Stimulated activated CD4-positive, alpha-beta T cell treated with anti-CD3 and anti-CD28 coated beads, Interleukin-2, amount 100 ng/mL, for 48 hours (primary cell): ENCODE measurements at places on chromosomes 6 and 20.
A peak's percentile ranks its signal among the peaks of the same experiment; 100 is the strongest.

- no peak for DNase-seq
These were observed 14.0 kb downstream of the MRPS18A start for GRCh38 chr6:43673444-43674084.

- DNase-seq = no peak
These were observed 1.2 kb downstream of the IFNGR1 start for GRCh38 chr6:137217801-137218472.

GRCh38 chr6:140253096-140253495 lies 878.6 kb upstream of the CITED2 start:
- DNase-seq = no peak

GRCh38 chr6:10315034-10315433 lies 99.8 kb downstream of the TFAP2A start:
- no peak for DNase-seq

GRCh38 chr6:105199711-105200110 lies 19.9 kb upstream of the POPDC3 start:
- no peak for DNase-seq

DNA sequence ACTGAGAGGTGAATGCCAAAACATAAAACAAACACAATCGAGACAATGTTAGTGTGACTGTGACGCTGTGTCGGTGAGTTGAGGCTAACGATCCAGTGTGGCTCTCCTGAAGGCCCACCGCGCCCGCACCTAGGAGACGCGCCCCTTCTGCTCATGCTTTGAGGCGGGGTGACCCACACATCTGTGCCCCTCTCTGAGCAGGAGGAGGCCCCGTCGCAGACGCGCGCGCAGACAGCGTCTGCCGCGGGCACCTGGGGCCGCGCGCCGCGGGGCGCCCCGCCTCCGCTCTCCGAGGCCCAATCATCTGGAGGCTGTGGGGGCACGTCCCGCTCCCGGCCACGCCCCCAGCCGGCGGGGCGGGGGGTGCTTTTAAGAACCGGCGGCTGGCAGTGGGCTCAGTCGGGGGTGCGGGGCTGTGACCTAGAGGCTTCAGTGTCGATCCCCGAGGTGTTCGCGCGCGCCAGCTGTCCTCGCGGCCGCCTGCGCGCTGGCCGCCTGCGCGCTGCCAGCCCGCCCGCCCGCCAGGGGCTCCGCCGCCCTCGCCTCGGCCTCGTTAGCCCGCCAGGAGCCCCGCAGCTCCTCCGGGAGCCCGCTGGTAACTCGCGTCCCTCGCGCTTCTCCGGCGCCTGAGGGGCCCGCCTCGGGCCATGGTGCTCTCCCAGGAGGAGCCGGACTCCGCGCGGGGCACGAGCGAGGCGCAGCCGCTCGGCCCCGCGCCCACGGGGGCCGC lies at the start of gene SLC16A10:
TSS of gene SLC16A10 (plus strand) at position 398 of the 730 bp plus-strand sequence. CDS start at position 648, 250 bp downstream.
- peak; percentile 54 for DNase-seq

DNA sequence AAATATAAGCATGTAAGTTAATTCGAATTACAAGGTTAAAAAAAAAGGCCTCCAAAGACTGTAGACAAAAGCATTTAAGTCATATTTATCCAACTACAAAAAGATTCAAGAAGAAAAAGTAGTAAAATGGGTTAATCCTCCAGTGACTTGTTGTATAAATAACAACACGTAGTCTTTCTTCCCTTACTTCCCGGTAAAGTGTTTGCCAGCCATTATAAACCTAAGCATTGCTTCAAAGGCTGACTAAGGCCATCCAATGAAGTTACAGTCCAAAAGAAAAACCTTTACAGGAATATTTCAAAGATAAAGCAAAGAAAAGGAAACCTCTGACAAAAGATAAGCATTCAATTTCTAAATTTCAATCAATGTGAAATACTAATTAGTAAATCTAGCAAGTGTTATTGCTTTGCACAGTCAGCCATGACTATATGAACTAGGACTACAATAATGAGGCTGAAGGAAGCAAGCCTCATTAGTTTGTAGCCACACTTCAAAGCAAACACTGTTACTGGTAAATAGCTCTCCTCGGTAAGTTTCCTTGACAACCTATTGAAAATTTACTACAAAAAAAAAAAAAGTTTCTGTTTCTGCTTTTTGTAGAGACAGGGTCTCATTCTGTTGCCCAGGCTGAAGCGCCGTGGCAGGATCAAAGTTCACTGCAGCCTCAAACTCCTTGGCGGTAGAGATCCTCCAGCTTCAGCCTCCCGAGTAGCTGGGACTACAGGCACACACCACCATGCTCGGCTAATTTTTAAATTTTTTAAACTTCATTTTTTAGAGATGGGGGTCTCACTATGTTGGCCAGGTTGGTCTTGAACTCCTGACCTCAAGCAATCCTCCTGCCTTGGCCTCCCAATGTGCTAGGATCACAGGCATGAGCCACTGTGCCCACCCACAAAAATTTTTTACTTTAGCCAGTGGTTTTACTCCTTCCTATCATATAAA lies 46.0 kb downstream of the NUDT3 start:
- no peak for DNase-seq

DNA sequence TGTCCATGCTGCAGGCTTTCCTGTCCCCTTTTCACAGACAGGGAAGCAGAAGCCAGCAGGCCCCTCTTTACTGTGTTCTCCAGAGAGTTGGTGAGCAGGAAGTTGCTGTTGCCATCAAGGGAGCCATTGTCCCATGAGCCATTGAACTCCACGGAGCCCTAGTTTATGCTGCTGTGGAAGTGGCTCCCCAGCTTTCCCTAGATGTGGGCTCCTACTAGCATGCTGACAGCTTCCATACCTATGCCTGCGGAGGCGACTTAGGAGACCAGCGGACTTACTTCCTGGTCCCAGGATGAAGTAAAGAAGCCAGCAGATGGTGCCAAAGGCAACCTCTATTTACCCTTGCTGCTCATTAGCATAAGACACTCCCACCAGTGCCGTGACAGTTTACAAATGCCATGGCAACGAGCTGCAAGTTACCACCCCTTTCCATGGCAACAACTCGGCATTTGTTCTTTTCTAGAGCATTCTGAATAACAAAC lies 30.8 kb upstream of the FKBP1A start:
- no peak for DNase-seq

DNA sequence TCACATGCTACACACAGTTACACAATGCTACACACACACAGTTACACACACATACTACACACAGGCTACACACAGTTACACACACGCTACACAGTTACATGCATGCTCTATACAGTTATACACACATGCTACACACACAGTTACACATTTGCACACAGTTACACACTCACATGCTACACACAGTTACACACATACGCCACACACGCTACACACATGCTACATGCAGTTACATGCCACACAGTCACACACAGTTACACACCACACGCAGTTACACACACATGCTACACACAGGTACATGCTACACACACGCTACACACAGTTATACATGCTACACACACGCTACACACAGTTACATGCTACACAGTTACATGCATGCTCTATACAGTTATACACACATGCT lies 15.6 kb downstream of the MYT1 start:
- DNase-seq = no peak

GRCh38 chr20:39638731-39639130 lies 676.6 kb downstream of the DHX35 start:
- no peak for DNase-seq

- DNase-seq = no peak
These were observed 579.1 kb downstream of the BMP2 start for GRCh38 chr20:7346562-7346961.
